ENCODE measurements at places on chromosomes 2 and 18. TPM values are rescaled to one million over a fixed set of nuclear protein-coding genes. Genes with fewer than 3 reads are reported as not detected.

LONRF2 gene
- 0.37 TPM for total RNA-seq

CYP27C1 gene
- 3.8 TPM for total RNA-seq

ANO7 gene
- 1.8 TPM for total RNA-seq

BMP10 gene
- total RNA-seq = not detected

IL1RL1 gene
- not detected for total RNA-seq

ARHGAP28 gene
- total RNA-seq = 19.1 TPM

GALNT5 gene
- 0.03 TPM for total RNA-seq

MYO7B gene
- 0.03 TPM for total RNA-seq

CYP27A1 gene
- 0.11 TPM for total RNA-seq

IL36RN gene
- not detected for total RNA-seq

GPR55 gene
- not detected for total RNA-seq

ALPI gene
- total RNA-seq = not detected

FAM237A gene
- total RNA-seq = not detected

ERFE gene
- total RNA-seq = 0.09 TPM

NEU2 gene
- not detected for total RNA-seq

C2orf81 gene
- total RNA-seq = 6.0 TPM

FBLN7 gene
- total RNA-seq = 18.4 TPM

DPP4 gene
- 0.49 TPM for total RNA-seq

RBM44 gene
- total RNA-seq = 0.34 TPM

GALNT13 gene
- 4.3 TPM for total RNA-seq

RESP18 gene
- total RNA-seq = not detected

SNTG2 gene
- 5.5 TPM for total RNA-seq

ALPG gene
- not detected for total RNA-seq

C2orf80 gene
- not detected for total RNA-seq

HMSD gene
- 0.88 TPM for total RNA-seq

NT5DC4 gene
- not detected for total RNA-seq

LDAH gene
- 42.0 TPM for total RNA-seq

C2orf76 gene
- total RNA-seq = 16.8 TPM

NDUFAF7 gene
- 47.4 TPM for total RNA-seq

EPB41L3 gene
- total RNA-seq = 1.7 TPM

SERPINB3 gene
- not detected for total RNA-seq

FOXD4L1 gene
- total RNA-seq = not detected

OSR1 gene
- total RNA-seq = not detected

IL1B gene
- not detected for total RNA-seq

ANXA4 gene
- total RNA-seq = 4.7 TPM

IL36A gene
- total RNA-seq = not detected

VWC2L gene
- total RNA-seq = not detected

KYNU gene
- 0.96 TPM for total RNA-seq

SNORC gene
- total RNA-seq = 2.6 TPM

ZSWIM2 gene
- total RNA-seq = 0.39 TPM

TMEM247 gene
- not detected for total RNA-seq

MARCHF4 gene
- 0.46 TPM for total RNA-seq

PSMA8 gene
- total RNA-seq = not detected

OR6B2 gene
- not detected for total RNA-seq

ANKRD53 gene
- not detected for total RNA-seq

DNAJC5G gene
- not detected for total RNA-seq

IL1RL2 gene
- total RNA-seq = not detected

RBBP8 gene
- 64.8 TPM for total RNA-seq

CYP26B1 gene
- 1.2 TPM for total RNA-seq

CXCR4 gene
- total RNA-seq = 32.6 TPM

SLC25A12 gene
- total RNA-seq = 1.4 TPM

Data from neural progenitor cell (in vitro differentiated cells).